ENCODE measurements at places on chromosomes 16 and 17.
A peak's percentile ranks its signal among the peaks of the same experiment; 100 is the strongest.

DNA sequence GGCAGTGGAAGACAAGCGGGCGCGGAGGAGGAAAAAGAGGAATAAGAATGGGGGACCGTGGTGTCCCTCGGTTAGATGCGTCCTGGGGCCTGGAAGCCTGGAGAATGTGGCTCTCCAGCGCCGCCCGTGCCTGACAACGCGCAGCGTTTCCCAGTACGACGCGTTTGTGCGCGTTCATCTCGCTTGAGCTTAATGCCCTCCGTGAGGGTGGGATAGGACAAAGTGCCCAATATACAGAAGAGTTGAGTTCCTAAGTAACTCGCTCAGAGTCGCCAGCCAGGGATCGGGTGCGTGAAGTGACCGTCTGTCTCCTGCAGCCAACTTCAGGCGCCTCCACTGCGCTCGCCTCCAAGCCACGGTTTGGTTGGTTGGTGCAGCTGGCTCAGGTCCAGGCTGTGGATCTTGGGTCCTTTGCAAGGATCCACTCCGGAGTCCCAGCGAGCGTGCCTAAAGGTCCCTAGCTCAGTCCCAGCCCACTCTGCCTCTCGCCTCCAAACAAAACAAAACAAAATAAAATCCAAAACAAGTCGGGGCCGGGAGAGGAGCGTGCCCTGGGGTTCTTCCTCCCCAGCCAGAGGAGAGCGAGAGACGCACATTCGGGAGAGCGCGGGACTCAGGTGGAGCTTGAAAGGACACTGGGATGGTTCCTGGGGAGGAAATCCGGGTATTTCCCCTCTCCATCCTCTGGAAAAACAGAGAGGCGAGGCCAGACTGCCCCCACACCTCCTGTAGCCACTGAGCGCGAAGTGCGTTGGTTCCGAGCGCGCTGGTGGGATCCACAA, 974 bp downstream of the GALR2 start:
- peak; percentile 51 for DNase-seq

GRCh38 chr17:56948491-56948890, 12.4 kb downstream of the COIL start:
- DNase-seq = no peak

- DNase-seq = no peak
Measured at GRCh38 chr17:66469461-66469860, 167.0 kb downstream of the PRKCA start.

GRCh38 chr17:6862825-6863224, 31.3 kb upstream of the TEKT1 start:
- DNase-seq = no peak

DNA sequence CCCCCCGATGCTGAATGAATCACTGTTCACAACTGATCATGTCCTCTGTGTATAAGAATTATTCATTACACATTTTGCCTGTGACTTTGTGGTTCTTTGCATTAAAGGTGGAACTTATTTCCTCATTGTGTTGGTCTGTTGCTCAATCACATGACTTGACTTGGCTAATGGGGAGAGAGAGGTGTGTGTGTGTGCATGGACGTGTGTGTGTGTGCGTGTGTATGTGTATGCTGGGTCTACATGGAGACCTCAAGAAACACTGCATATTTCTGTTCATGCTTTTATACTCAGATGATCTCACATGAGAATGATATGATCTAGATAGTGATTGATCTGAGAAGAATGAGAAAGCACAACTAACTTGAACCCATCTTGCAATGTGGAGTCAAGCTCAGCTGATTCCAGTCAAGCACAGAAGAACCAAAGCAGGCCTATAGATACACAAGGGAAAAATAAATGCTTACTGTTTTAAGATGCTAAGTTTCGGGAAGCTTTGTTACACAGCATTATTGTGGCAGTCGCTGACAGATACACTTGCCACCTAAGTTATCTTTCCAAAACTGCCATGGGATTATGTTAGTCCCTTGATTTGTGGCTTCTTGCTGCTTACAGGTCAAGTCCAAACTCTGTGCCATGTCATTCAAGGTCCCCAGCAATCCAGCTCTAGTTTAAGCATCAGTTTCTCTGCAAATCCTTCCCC, 167.9 kb upstream of the ZFHX3 start:
- DNase-seq = no peak

DNA sequence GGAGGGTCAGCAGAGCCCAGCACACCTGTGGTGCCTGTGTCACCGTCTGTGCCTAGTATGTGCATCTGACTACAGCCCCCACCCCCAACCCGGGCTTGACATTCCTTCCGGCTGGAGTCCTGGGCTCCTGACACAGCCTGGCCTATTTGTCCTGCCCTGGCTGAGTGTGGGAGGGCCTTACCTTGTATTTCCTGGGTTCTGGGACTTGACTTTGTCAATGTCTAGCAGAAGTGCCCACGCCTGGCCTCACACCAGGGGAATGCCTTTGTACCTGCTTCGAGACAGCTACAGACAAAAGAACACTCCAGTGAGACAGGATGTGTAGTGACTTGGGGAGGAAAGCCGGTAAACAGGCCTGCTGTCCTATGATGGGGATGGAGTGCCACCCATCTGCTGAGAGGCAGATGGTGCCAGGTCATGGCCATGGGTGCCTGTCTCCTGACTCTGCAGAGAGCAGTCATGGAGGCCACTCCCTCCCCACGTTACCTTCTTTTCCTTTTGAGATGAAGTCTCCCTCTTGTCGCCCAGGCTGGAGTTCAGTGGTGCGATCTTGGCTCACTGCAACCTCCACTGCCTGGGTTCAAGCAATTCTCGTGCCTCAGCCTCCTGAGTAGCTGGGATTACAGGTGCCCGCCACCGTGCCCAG, 42.8 kb downstream of the TNFRSF13B start:
- DNase-seq = no peak

- DNase-seq = no peak
Measured at GRCh38 chr17:18111330-18111971, 2.9 kb downstream of the MYO15A start.

DNA sequence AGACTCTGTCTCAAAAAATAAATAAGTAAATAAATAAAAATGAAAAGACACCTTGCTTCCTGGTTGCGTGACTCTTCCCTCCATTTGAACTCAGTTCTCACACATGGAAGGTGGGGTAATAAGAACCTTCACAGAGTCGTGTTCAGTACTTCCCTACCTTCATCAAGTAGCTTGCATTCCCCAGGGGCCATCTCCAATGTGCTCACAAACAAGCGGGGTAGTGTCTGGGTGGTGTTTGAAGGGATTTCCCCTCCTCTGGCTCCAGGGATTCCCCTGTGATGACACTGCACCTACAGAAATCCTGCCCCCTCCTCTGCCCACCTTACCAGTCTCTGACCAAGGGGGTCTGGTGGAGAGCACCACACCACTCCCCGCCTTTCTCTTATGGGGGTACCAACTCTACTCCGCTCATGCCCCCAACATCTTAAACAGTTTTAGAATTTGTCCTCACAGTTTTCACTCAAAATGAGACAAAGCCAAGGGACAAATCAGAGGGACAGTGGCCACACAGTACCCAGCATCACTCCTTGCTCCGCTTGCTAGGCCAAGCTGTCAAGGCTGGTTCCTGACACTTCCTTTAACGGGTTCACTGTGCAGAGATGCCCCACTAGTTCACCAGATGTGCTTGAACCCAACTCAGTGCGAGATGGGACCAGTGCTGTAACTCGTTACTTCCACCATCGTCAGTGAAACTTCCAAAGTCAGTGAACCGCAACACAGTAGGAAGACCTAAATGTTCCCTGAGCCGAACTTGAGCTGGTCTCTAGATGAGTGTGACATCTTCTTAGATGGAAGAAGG, 69.1 kb downstream of the COPRS start:
- DNase-seq = no peak

DNA sequence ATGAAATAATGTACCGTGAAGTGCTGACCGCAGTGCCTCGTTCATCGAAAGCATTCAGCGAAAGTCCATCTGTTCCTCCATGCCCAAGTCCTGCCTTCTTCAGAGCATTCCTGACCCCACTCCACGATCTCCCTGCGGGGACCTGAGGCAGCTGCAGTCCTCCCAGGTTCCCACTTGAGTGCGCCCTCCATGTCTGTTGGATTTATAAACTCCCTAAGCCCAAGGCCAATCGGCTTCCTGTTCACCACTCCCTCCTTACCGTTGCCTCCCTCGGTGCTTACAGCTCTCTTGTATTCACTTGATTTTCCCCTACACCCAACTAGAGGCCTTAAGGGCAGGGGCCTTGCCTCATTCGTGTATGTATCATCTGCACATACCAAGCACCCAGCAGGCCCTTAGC, 2.8 kb downstream of the RAD51D start:
- no peak for DNase-seq

- no peak for DNase-seq
Measured at GRCh38 chr16:13392341-13392740, 490.9 kb downstream of the SHISA9 start.

GRCh38 chr17:59001158-59001814, 105.4 kb downstream of the TRIM37 start:
- no peak for DNase-seq

GRCh38 chr16:12211870-12212690, 235.5 kb downstream of the SNX29 start:
- no peak for DNase-seq

DNA sequence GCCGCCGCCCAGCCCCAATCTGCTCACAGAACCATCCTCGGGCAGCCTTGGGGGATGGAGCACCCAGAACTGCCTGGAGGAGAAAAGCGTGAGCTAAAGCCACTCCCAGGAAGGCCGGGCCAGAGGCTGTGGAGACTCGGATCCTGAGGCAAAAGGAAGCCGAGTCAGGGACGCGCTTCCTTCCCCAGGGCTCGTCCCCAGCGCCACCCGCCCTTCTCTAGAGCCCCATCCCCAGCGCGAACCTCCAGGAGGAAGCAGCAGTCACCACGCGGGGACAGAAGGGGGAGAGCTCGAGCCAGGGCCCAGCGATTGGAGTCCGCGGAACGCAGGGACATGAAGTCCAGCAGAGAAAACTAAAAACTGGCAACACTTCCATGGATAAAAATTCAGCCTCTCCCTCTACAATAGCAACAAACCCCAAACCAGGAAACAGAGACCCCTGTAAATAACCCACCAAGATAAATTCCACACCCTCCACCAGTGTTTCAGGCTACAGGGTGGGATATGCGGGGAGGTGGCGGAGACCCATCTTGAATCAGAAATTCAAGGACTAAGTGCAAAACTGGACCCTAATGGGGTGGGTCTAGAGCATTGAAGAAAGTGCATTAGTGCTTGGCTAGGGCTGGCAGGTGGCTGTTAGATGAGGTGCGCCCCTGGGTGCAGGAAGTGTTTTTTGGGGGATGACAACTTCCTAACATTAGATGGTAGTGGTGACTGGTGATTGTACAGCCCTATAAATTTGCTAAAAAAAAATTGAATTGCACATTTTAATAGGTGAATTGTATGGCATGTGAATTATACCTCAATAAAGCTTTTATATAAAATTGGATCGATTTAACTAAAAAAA, 116.1 kb upstream of the METRNL start:
- peak; percentile 37 for DNase-seq

- DNase-seq = no peak
Measured at GRCh38 chr17:6061290-6061689, 8.9 kb upstream of the WSCD1 start.

GRCh38 chr17:28788100-28788499, 44.3 kb downstream of the TRAF4 start:
- no peak for DNase-seq

DNA sequence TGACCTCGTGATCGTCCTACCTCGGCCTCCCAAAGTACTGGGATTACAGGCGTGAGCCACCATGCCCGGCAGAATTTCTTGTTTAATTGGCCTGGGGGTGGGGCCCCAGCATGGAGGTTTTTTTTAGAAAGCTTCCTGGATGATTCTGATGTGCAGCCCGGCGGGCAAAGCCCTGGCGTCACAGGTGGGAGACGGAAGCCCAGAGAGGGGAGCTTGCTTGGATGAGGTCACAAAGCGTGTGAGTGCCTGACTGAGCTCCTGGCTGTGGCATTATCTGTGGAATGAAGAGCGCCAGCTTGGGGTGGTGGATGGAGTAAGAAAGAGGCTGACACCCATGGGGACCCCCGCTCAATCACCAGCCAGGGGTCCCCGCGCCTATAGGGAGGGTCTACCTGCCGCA, 4.1 kb downstream of the VASN start:
- no peak for DNase-seq

- no peak for DNase-seq
Measured at GRCh38 chr16:87416826-87417527, 24.8 kb downstream of the MAP1LC3B start.

DNA sequence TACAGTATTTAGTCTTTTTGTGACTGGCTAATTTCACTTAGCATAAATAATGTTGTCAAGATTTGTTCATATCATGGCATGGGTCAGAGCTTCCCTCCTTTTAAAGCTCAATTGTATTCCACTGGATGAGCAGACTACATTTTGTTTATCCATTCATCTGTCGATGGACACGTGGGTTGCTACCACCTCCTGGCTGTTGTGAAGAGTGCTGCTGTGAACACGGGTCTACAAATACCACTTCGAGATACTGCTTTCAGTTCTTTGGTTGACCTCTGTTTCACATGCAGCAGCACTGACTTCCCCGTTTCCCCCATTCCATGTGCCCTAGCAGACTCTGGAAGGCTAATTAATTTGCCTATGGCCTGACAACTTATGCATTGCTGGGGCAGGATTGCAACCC, 285.4 kb downstream of the SHISA9 start:
- peak; percentile 30 for DNase-seq

GRCh38 chr16:16185095-16185494, 38.2 kb downstream of the ABCC6 start:
- DNase-seq = no peak

DNA sequence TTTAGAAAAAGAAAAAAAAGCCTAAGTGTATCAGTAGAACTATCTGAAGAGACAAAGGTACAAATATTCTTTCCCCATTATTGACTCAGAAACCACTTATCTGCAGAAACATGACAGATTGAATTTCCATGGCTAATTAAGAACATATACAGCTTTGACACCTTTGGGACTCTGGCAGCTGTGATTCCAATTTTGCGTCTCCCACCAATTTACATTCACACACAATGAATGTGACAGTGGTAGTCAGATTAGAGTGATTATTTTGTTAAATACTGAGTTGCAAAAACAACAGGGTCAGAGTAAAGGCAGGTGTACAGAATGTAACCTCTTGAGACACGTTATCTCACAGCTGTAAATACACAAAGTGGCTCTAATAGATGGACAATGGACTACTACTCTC, 5.3 kb upstream of the PPM1D start:
- DNase-seq = no peak

Data from NCI-H526 (cell line).